ENCODE measurements at places on chromosomes 5 and 9.

GRCh38 chr9:38641985-38642864 lies 21.8 kb upstream of the ANKRD18A start:
- no peak for DNase-seq

- no peak for DNase-seq
Observed at GRCh38 chr5:140575309-140575708, 10.7 kb downstream of the SLC35A4 start.

- DNase-seq: no peak
Observed at GRCh38 chr5:6572086-6572824, 60.6 kb downstream of the NSUN2 start.

GRCh38 chr9:121357011-121357410 lies 13.0 kb downstream of the STOM start:
- no peak for DNase-seq

GRCh38 chr9:105043370-105043936 lies 115.5 kb upstream of the ABCA1 start:
- DNase-seq: no peak

DNA sequence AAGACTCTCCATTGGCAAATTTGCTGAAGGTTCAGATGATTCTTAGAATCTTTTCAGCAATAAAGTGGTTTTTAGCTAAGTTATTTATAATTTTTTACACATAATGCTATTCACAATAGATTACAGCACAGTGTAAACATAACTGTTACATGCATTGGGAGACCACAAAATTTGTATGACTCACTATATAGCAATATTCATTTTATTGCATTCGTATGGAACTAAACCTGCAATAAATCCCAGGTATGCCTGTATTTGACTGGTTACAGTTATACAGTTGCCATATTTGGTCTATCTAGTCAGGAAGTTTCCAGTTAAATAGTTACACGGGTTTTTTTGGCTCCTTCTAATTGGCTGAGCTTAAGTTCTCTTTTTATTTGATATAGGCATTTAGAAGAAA lies 220.8 kb downstream of the MRPS30 start:
- no peak for DNase-seq

DNA sequence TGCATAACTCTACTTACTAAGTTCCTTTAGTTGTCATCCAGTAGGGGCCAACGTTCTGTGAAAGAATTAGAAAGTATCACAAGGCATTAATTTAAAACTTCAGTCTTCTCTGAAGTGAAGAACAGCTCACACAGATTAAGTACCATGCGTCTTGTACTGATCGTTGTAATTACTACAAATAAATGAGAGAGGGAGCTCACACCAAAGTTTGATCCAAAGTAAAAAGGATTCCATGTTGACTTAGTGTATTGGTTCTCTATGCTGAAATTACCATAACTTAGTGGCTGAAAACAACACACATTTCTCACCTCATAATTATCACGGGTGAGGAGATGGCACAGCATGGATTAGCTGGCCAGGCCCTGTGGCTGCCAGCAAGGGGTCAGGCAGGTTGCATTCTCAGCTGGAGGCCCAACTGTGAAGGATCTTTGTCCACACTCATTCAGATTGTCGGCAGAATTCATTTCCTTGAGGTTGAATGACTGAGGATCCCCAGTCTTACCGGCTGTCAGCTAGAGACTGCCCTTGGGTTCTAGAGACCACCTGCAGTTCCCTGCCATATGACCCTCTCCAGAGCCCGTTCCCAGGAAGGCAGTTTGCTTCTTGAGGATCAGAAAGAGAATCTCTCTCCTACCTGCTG lies 169.1 kb downstream of the YTHDC2 start:
- DNase-seq: no peak

- no peak for DNase-seq
Observed at GRCh38 chr5:161548487-161549094, 2.1 kb upstream of the GABRB2 start.

DNA sequence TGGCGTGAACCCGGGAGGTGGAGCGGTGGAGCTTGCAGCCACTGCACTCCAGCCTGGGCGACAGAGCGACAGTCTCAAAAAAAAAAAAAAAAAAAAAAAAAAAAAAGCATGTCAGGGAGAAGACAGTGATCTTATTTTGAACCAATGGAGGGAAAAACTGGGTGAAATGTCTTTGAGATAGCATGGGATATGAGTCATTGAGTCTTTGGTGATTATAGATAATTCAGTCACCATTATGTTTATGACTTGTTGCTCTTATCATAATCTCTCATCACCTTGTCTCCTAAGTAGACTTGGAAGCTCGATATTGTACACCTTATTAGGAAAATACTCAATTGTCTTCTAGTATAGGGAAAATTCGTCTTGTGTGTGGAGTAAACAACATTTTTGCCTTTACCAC lies 55.1 kb upstream of the KDM4C start:
- no peak for DNase-seq

GRCh38 chr5:108523360-108523759 lies 141.5 kb upstream of the FBXL17 start:
- DNase-seq: no peak

DNA sequence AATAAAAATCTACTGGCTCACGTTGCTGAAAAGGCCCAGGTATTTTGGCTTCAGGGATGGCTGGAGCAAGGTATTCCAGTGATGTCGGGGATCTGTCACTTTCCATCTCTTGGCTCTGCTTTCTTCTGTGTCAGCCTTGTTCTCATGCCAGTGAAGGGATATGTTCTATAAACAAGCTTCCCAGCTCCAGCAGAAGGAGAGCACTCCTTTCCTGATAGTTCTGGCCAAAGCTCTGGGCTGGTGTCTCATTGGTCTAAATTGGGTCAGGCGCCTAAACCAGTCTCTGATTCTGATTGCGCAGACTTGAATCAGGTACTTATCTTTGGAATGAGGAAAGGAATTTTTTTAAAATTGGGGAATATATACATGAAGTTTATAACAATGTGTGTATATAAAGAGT lies 5.1 kb downstream of the SNX30 start:
- no peak for DNase-seq

DNA sequence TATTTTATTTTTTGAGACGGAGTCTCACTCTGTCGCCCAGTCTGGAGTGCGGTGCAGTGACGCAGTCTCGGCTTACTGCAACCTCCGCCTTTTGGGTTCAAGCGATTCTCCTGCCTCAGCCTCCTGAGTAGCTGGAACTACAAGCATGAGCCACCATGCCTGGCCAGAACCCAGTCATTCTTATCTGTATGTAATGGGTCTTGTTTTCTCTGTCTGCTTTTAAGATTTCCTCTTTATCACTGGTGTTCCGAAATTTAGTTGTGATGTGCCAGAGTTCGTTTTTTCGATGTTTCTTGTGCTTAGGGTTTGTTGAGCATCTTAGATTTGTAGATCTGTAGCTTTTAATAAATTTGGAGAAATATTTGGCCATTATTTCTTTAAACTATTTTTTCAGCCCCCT lies 19.2 kb downstream of the SLC25A25 start:
- DNase-seq: no peak

DNA sequence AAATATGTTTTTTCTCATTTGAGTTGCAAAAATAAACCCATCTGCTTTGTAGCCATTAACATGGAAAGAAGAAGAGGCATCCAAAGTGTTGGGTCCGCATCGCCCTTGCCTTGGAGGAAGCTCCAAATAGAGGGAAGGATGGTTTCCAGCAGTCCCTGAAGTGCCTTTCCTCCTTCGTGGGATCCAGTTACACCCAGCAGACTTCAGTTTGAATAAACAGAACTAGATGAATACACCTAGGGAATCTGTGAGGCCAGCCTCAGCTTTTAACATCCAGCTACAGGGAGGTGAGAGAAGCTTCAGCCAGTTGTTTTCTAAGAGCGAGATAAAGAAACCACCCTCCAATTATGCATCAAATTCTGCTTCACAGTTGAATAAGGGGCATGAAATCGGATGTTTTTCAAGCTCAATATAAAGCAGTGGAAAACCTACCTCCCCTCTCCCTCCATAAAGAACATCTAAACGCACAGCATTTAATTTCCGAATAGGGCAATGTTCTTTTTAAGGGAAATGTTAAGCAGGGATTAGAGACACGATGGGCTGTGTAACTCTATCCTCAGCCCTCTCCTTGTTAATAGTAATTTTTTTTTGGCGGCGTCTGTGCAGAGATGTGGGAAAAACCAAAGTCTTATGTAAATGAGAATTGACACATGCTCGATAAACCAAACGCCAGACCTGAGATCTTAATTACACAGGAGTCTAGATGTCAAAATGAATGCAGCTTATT lies 264.7 kb downstream of the SLIT3 start:
- DNase-seq: no peak

Measured in stimulated activated CD4-positive, alpha-beta T cell treated with anti-CD3 and anti-CD28 coated beads, Interleukin-12 subunit alpha, Interleukin-12 subunit beta, amount 100 ng/mL, for 4 hours (primary cell).